ENCODE measurements at places on chromosomes 7 and 10.

DNA sequence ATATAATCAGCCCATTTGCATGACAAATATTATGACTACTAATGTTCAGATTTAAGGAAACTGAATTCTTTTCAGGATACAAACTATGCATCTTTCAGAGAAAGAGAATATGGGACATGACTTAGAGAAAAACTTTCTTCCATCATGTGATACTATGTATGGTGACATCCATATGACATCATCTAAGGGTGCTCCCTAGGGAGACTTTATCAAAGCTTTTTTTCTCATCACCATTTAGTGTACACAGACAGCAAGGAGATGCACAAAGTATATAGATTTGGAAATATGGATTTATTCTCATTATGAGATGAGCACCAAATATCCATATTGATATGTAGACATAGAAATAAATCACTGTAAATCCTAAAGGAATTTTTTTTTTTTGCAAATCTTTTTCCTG is 164.2 kb upstream of the YAE1 start:
- DNase-seq: no peak

DNA sequence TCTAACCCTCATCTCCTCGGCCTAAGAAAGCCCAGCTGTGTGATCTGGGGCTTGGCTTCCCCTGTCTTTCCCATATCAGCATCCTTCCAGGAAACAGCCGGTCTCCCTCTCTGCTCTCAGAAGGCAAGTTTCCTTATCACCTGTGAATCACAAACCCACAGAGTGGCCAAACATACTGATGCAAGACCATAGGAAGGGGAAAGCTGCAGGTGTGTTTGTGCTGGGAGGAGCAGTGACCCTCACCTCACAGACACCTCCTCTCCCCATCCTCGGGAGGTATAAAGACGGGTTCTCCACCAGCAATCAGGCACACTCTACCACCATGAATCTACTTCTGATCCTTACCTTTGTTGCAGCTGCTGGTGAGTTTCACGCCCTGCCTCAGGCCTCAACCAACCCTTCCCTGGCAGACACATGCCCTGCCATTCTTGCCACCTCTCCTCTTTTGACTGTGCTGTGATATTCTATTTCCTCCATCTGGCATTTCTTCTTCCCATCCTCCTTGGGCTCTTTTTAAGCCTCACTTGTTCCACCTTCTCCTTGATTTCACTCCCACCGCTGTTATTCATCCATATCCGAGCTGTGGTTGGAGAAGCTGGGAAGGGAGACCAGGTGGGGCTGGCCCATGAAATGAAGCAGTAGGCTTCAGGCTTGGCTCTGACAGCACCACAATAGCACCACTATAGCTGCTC is at the start of gene PRSS2:
Gene PRSS2, plus strand, starts transcription at position 310 of the 692 bp plus-strand sequence. Its CDS starts 13 bp downstream, at position 323.
- DNase-seq: no peak

DNA sequence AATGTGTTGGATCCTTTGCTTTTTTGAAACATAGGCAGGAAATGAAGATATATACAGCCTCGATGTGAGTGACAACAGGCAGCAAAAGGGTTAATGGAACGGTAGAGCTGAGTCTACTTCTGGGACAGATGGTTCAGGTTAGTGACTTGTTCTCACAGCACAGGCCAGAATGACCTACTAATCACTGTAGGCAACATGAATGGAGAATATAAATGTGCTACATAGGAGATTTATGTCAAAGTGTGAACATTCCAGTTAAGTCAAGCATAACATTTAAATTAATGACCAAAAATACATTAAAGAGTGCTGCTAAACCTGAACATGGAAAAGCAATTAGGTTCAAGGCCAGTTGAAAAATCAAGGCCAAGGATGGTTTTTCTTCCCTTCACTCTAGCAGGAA is 235.2 kb downstream of the POU6F2 start:
- peak; percentile 48 for DNase-seq

GRCh38 chr7:69896121-69896520 is 297.8 kb downstream of the AUTS2 start:
- DNase-seq: no peak

GRCh38 chr7:20403331-20403730 is 72.6 kb downstream of the ITGB8 start:
- peak; percentile 34 for DNase-seq

GRCh38 chr10:70088308-70088698 is 35.7 kb downstream of the MACROH2A2 start:
- no peak for DNase-seq

- peak; percentile 48 for DNase-seq
Measured at GRCh38 chr10:127046975-127047877, 142.0 kb downstream of the DOCK1 start.

GRCh38 chr7:100384628-100385294 is 11.5 kb downstream of the PILRA start:
- no peak for DNase-seq

DNA sequence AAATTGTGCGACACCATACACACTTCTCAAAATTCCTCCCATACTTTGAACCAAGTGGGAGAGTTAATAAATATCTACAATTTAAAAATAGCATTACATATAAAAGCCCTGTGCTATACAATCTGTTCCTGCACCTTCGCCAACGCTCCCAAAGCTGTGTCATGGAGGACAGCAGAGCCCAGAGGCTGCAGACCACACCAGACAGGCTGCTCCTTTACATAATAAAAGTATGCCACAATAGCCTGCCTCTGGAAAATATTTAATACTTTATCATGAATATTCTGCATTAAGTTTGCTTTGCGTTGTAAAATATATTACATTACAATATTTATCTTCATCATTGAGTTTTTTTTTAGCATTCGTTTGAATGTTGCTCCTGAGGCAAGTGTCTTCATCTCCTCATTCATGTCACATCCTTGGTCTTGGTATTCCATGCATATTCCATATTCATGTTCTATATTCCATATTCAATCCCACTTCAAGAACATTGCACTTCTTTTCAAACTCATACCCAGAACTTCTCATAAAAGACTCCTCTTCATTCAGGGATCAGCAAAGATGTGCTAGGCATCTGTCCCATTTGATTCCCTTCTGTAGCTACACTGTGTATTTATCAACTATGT is 663.9 kb downstream of the POM121L12 start:
- no peak for DNase-seq

GRCh38 chr10:20281579-20281978 is 465.3 kb downstream of the PLXDC2 start:
- DNase-seq: no peak

DNA sequence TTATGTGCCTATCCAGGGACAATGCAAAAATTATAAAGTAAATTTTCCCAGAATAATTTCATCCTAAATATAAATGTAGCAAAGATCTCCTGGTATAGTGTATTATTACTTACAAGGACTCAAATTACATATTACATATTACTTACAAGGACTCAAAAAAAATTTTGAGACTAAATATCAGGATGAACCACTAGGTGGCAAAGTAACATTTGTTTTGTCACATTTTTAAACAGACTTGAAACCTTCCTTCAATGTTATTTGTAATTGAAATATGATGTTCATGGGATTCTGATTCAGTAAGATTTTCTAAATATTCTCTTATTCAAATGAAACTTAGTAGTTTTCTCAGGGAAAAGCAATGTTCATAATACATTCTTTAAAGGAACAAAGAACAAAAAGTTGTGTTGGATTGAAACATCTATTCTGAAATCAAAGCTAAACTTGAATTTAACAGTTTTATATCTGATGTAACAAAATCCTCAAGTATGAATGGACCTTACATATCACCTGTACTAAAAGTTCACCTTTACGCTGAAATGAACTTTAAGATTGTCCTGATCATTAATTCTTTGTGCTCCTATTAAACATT is 74.3 kb upstream of the GNAI1 start:
- DNase-seq: peak; percentile 69

DNA sequence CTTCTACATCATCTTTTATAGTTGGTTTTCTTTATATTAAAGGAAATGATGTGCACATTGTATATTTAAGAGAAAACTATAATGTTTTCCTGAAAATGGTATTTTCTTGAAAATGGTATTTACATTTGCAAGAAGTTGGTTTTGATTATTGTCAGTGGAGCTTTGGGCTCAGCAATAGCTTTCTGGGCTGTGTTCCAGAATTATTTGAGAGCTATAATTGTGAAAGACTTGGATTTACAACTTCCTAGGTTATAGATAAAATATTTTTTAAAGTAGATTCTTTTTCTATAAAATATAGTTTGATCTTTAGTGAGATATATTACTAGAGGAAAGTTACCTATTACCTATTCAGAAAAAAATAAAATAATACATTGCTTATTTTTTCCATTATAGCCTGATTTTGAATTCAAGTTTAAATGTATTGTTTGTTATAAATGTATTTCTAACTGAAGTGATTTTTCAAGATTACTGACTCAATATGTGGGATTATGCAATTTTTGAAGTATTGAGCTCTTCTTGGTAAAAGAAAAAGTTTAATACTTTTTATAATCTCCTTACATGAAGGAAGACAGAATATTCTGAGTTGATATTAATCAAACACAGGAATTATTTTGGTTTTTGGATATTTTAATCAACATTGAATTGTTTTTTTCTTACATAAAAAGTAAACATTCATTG is 20.2 kb downstream of the GNAI1 start:
- DNase-seq: peak; percentile 71

DNA sequence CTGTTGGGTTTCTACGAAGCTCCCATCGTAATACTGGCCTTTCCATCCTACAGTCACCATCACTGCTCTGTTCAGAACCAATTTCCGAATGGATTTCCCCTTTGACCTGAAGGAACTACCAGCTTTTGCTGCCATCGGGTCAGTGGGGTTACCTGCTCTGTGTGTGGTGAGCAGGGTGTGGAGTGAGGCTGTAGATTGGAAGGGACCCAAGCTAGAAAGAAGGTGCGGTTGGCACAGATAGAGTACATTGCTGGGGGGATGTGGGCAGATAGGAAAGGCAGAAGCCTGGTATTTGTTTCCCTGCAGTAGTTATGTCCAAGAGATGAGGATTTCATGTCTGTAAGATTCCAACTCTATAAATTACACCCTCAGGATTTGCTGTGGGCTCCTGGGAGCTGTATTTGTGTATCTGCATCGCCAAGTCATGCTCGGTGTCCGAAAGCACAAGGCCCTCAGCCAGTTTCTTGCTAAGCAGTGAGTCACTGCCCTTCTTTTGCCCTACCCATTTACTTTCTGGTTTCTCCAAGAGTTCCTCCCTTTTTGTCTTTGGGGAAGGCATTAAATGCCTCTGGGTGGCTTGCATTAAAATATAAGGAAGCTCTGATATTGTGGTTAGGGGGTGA is 15.4 kb downstream of the CLCN1 start:
- peak; percentile 78 for DNase-seq

DNA sequence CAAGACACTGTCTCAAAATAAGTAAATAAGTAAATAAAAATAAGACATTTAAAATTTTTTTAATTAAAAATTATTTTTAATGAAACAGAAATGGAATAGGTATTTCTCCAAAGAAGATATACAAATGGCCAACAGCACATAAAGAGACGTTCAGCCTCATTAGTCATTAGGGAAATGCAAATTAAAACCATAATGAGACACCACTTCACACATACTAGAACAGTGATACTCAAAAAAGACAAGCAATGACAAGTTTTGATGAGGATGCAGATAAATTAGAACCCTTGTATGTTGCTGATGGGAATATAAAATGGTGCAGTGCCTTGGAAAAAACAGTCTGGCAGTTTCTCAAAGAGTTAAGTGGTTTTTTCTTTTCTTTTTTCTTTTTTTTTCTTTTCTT is 26.5 kb upstream of the C10orf67 start:
- DNase-seq: no peak

GRCh38 chr7:157320608-157320980 is 16.2 kb upstream of the DNAJB6 start:
- no peak for DNase-seq

GRCh38 chr7:38283809-38284208 is 10.4 kb upstream of the TARP start:
- DNase-seq: no peak

- DNase-seq: no peak
Measured at GRCh38 chr7:23811540-23811939, 101.5 kb downstream of the STK31 start.

GRCh38 chr7:103116991-103117390 is 31.9 kb downstream of the NAPEPLD start:
- DNase-seq: no peak

GRCh38 chr7:18648849-18649758 is 153.6 kb downstream of the HDAC9 start:
- DNase-seq: no peak

DNA sequence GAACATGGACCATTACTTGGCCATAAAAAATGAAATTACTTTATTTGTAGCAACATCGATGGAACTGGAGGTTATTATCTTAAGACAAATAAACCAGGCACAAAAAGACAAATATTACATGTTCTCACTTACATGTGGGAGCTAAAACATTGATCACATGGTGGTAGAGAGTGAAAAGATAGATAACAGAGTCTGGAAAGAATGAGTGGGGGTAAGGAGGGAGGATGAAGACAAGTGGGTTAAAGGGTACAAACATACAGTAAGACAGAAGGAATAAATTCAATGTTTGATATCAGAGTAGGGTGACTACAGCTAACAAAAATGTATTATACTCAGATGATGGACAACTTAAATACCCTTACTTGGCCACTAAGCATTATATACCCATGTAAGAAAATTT is 100.0 kb upstream of the WNT16 start:
- no peak for DNase-seq

- DNase-seq: no peak
Measured at GRCh38 chr7:84675633-84676034, 481.0 kb upstream of the SEMA3A start.

GRCh38 chr10:31677195-31678138 is 251.2 kb downstream of the ARHGAP12 start:
- DNase-seq: no peak

DNA sequence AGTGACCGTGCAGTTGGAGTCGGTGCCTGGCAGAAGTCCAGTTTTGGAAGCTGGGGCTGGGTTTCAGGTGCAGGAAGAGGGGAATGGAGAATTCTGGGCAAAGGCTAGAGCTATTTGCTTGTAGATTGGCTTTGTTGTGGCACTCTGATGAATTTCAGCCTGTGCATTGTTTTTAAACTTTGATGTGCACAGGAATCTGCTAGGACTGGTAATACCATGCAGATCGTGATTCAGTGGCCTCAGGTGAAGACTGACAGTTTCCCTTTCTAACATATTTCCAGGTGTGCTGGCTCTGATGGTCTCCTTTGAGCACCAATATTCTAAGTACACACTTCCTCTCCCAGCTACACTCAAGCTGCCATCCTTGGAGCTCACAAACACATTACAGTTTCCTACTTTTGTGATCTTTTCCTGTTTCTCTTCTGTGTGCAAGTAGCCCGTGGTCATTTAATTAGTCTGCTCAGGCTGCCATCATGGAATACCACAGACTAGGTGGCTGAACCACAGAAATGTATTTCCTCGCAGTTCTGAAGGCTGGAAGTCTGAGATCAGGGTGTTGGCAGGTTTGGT is 55.6 kb downstream of the NOC3L start:
- no peak for DNase-seq
